Stimulated activated CD4-positive, alpha-beta T cell treated with anti-CD3 and anti-CD28 coated beads, TNF-alpha, amount 100 ng/mL, for 24 hours (primary cell): ENCODE measurements at places on chromosomes 5 and 9.

DNA sequence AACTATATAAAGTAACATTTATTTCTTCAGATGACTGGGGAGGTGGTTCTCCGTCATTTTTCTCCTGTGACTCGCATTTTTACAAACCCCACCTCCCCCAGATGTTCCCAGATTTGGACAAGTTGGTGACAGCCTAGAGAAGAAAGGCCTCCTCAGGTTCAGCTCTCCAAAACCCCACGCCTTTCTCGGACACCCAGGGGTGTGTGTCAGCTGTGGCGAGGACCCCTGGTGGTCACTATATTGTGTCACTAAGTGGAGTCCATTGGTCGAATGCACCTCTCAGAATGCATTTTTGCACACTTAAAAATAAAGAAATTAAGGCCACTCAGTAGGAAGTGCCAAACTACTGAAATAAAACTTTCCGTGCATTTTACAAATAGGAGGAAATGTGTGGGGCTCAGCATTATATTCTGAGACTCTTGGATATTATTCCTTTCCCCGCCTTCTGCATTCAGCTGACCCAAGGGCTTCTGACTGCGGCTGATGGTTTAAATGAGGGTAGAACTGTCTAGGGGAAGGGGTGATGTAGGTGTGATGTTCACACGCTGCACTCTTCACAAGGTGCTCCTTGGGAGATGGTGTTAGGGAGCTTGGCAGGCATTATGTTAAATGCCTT, 47.6 kb downstream of the ACO1 start:
- DNase-seq: peak; percentile 2

DNA sequence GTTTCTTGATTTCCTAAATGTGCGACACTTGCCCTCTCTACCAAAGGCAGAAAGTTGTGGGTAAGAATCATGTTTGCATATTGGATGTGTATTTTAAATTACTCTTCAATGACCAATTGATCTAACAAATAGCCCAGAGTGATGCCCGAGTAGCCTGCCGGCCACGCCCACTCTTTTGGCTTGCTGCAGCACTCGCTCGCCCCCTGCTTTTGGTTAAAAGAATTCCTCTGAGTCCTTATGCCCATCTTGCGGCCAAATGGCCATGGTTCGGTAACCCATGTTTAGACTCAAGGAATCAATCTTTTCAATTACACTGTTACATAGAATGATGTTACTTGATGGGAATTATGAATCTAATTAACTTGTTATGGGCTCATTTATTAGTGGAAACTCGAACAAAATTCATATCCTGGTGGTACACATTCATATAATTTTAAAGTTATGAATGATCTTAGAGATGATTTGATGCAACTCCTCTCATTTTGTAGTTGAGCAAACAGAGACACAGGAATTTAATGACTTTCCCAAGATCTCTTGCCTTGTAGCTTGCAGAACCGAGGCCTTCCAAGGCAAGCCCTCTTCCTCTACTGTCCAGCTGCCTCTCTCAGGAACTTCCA, 36.5 kb downstream of the PPIC start:
- no peak for DNase-seq

DNA sequence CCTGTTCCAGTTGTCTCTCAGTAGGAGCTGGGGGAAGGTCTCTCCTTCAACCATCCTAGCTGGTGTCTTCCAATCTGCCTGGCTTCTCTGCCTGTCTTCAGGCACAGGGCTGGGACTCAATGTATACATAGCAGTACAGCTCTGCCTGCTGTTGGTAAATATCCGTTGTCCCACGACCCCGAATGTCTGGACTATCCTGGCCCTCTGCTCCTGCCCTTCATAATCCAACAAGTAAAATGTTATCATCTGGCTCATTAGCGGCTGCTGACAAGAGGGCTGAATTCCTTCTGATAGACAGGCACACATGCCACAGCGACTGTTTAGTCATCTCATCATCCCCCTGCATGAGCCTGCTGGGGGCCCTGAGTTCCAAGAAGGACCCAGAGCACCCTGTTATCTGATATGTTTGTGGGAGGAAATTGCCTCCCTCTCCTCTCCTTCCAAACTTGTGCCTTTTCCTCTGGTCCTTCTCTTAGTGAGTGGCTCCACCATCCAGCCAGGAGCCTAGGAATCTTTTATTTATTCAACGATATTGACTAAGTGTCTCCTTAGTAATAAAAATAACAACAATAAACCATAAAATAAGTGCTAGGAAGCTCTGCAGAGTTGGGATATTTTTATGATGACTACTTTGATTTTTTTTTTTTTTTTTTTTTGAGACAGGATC, 29.5 kb upstream of the TGFBR1 start:
- DNase-seq: no peak

DNA sequence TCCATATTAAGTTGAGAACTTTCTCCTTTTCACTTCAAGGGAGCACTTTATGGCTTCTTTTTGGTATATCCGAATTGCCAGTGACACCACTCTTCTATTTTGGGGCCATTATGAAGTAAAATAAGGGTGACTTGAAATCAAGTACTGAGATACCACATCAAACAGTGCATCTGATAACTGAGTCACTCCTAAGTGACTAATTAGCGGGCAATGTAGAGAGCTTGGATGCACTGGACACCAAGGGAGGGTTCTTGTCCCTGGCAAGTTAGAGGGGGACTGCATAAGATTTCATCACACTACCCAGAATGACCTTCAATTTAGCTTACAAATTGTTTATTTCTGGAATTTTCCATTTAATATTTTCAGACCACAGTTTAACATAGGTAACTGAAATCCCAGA, 813.9 kb upstream of the CDH10 start:
- no peak for DNase-seq

DNA sequence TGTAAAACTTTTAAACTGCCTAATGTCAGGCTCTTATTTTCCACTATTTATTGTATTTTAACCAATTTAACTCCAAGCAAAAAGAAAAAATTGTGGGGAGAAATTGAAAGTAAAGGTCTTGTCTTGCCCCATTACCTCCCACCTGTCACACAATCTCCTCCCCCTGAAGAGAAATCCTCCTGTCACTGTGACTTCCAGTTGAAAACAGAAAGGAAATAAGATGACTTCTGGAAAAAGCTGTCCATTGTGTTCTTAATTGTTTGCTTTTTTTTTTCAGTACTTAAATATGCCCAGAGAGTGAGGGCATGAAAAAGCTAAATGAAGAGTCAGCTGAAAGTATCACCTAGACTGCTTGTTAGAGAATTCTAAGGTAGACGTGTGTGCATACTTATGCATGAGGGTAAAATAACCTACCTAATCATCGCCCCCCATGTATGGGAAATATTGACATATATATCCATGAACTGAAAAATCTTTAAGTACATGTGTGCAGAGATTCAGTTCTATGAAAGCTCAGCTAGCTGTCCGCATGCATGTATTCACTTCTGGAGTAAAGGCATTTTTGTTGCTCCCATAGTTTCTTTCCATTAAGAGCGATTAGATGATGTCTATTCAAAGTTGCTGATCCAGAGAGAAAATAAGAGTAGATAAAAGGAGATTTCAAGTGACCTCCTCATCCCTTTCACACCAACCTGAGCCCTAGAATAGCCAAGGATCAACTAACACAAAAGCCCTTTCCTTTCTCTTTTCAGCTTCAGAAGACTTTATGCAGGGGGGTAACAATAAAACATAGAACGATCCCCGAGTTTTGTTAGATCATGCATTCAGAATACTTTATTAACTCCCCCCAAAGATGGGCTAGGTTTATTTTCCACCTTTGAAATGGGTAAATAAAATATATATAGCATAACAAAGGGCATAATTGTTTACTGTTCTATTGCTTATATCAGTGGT, 5.3 kb downstream of the NR2F1-AS1 start:
- no peak for DNase-seq

DNA sequence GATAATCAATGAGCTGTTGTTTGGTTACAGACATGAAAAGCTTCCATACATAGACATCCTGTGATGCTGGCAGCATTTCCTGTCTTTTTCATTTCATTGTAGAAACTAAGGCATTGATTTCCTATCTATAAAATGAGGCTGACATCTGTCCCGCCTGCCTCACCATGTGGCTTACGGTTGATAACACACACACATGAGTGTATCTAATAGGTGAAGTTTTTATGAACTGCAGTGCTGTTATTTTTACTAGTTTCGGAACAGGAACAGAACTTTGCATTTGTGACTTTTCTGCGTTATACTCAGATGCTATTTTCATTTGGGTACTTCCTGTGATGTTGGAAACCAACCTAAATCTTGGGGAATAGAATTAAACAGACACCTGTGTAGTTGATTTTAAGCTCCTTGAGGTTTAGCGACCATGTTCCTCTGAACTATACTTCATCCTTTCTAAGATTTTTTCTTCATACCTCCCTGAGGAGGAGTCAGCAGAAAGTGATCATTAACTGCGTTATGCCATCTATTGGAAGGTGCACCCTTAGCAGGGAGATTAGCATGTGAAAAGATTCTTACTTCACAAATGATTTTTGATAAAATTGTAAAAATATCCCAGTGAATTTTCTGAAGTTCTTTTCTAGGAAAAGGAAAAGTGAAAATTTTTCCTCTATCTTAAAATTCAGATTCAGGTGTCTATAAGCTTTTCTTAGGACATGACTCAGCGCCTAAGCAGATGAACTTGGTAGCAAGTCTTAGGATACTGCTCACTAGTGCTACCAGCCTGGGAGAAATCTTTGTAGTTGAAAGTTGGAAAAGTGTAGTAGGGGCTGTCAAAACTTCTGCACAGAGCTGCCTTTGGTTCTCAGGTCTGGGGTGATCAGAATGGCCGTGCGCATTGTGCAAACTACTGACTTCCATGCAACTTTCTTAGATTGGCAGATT, 134.5 kb downstream of the TRIO start:
- no peak for DNase-seq

DNA sequence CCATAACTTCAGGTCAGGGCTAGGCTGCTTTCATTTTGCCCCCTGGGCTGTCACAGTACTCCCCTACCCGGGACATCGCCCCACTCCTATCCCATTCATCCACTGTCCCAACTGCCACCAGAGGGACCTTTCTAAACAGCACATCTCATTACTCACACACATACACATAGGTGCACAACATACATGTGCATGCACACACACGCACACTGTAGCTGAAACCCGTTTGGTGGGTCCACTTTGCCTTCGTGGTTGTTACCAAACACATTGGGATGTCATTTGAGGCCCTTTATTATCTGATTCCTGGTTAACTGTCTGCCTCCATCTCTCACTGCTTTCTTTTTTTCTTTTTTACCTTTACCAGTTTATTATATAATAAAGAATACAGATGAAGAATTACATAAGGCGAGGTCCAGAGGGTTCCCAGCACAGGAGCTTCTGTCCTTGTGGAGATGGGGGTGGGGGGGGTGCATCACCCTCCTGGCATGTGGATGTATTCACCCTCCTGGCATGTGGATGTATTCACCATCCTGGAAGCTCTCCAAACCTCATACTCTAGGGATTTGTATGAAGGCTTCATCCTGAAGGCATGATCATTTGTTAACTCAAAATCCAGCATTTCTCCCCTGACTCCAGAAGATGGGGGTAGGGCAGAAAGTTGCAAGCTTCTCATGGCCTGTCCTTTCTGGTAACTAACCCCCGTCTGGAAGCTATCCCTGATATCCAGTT, 186.0 kb downstream of the GOLPH3 start:
- DNase-seq: no peak

- no peak for DNase-seq
These were observed 16.7 kb downstream of the MRRF start for GRCh38 chr9:122281368-122281767.

DNA sequence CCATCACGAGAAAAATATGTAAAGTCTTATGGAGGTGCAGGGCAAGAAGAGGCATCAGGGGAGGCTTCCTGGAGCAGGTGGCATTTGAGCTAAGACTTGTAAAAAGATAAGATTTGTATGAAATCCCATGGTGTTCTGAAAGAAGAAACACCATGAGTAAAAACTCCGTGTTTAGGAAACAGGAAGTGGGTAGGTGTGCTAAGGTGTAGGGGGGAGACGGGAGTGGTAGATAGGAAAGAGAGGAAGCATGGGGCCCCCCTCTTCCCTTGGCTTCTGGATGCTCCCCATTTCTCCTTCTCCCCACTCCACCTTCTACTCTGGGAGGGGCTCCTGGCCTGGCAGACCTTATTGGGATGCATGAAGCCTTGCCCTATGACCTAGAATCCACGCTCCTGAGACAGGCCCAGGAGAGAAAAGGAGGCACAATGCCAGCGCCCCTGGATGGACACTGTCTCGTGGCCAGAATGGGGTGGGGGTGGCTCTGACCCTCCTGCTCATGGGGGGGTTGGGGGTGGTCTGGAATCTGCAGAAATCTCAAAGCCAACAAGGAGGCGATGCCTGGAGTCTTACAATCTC, 103.6 kb downstream of the GTF3C4 start:
- no peak for DNase-seq

- no peak for DNase-seq
These were observed 454.4 kb upstream of the ACTBL2 start for GRCh38 chr5:57937025-57937424.

DNA sequence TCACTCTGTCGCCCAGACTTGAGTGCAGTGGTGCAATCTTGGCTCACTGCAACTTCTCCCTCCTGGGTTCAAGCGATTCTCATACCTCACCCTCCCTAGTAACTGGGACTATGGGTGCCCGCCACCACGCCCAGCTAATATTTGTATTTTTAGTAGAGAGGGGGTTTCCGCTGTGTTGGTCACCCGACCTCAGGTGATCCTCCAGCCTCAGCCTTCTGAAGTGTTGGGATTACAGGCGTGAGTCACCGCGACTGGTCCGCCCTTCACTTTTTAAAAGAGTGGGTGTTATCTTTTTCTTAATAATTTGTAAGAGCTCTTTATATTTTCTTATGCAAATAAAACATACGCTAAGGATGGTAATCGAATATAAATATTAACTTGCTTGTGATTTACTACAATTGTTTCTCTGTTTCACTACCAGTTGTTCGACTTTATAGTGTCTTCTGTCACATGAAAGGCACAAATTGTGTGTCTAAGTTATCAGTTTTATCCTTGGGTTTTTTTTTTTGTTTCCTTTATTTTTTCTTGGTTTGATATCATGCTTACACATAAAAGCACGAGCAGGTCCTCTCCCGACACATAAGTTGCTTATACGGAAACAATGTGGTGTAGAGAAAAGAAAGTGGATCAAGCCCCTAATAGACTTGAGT, 1.9 kb upstream of the GPBP1 start:
- no peak for DNase-seq

DNA sequence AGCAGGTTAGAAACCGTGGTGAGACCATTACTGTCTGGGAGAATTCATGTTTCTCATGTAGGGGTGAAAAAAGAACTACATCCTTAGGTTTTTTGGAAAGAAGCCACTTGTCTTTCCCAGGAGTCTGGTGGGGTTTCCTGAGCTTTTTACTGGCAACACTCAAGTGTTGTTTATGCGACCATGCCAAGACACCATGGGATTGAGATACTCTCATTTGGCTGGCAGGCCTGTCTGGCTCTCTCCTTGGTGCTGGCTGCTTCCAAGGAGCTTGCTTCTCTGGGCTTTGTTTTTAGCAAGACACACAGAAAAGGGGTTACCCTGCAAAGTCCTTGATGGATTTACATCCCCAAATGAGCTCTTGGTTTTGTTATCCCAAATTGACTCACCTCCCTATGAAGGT, 80.9 kb upstream of the ISL1 start:
- no peak for DNase-seq

DNA sequence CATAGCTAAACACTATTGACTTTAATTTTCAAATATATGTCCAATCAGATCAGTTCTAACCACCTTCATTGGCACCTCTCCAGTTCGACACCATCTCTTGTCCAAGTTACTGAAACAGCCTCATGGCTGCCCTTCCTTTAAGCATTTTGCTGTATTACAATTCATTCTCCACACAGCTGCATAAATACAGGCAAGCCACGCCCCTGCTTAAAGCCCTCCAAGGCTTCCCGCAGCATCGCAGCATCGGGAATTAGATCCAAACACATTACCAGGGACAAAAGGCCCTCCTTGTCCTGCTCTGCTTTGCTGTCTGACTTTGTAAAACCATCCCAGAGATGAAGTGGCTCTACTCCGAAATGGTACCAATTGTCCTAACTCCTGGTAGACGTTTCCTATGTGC, 75.1 kb upstream of the RAI14 start:
- no peak for DNase-seq
